SK-N-SH treated with all-trans-retinoic acid at 6 μM for 48 hours (cell line): ENCODE measurements at places on chromosomes 7 and 10.

DNA sequence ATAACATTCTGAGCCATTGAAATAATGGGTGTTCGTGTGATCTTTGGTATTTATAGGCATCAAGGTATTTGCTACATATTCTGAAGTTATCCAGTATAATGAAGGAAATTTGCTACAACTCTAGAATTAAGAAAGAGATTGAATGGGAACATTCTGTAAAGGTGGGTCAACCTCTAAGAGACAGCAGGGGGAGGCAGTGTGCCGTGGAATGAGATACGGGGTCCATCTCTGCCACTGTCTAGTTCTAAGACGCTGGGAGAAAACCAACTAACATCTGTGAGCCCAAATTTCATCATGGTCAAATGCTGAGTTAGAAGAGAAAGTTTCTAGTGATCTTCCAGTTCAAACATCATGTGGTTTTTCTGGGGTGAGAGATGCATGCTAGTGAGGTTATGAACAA, 368.9 kb downstream of the SORCS1 start:
- peak; percentile 48; the same call in 2 of the 3 replicates for ATAC-seq

- ATAC-seq: no peak
Measured at GRCh38 chr7:101258243-101258731, 13.4 kb upstream of the FIS1 start.

DNA sequence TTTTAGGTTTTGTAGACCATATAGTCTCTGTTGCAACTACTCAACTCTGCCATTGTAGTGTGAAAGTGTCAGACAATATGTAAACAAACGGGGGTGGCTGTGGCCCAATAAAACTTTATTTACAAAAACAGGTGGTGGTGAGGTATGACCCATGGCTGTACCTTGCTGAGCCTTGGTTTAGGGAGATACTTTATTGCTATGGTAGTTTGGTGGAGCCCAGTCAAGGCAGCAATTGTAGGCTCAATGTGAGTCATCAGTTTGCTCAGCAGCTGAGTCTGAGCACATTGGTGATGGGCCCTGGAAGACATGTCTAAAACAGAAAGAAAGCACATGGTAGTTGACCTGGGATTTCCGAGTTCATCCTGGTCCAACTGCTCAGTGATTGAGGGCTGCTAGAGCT, 242.5 kb downstream of the REEP3 start:
- no peak for ATAC-seq

DNA sequence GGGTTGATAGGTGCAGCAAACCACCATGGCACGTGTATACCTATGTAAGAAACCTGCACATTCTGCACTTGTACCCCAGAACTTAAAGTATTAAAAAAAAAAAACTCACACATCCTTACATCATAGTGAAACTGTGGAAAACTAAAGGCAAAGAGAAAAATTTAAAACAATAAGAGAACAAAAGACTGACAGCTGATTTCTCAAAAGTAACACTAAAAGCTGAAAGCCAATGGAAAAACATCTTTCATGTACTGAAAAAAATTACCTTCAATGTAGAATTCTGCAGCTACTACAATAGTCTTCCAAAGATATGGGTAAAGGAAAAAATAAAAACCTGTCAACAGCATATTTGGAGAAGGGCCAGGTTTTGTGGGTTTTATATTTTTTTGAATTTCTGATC, 729.1 kb upstream of the NRP1 start:
- no peak for ATAC-seq

DNA sequence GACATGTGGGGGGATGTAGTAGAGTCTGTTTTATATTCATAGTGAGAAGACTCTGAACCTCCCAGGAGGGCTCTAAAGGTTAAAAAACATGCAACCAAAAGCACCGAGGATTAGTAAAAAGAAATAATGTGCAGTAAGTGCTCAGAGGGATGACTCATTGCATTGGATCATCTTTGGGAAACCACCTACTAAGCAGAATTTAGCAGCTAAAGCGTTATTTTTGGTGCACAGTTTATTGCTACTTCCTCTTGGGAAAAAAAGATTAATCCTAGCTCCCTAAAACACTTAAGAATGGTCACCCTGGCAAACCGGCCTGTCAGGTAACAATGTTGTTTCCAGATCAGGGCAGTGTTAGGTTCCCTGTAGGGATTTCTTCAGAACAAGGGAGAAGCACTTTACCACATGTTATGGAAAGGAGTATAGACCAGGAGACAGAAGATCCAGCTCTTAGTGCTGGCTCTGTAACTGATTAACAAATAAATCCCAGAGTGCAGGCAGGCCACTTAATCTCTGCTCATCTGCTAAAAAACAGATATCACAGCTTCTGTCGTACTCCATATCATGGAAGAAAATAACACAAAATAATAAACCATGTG, 44.8 kb upstream of the FAM133B start:
- peak; percentile 34 for ATAC-seq

GRCh38 chr7:127689194-127689772, 37.3 kb downstream of the SND1 start:
- ATAC-seq: no peak

- ATAC-seq: no peak
Measured at GRCh38 chr7:79922894-79923293, 211.7 kb upstream of the GNAI1 start.

DNA sequence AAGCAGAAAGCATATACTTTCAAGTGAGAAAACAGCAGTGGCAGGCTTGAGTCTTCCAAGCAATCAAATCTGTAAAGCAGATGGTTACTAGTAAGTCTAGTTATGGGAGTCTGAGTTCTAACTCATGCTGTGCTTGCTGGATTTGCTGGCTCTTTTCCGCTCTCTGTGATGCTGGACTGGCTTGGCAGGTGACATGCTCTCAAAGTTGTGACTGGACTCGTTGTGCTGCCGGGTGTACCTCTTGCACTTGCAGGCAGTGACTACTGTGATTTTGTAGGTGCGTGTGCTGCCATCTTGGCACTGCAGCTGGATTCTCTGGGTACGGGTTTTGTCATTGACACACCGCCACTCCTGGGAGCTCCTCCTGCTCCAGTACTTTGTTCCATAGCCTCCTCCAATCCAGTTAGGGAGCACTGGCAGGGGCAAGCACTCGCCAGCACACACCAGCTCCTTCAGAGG, 3.1 kb downstream of the SOSTDC1 start:
- no peak for ATAC-seq

DNA sequence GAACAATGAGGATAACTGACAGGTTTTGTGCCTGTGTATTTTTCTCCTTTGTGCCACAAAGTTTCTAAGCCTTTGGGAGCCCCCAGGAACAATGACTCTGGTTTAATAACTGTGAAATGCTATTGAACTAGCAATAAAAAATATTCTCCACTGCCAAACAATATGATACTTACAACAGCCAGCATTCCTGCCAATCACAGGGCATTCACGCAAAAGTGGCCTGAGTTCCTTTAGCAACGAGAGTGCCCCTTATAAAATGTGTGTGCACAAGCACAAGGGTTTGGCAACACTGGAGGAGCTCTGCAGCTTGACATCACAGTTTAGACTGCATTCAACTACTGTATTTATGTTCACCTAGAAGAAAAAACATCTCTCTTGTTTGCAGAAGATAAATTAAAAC, 412.9 kb upstream of the NFE2L3 start:
- ATAC-seq: no peak

DNA sequence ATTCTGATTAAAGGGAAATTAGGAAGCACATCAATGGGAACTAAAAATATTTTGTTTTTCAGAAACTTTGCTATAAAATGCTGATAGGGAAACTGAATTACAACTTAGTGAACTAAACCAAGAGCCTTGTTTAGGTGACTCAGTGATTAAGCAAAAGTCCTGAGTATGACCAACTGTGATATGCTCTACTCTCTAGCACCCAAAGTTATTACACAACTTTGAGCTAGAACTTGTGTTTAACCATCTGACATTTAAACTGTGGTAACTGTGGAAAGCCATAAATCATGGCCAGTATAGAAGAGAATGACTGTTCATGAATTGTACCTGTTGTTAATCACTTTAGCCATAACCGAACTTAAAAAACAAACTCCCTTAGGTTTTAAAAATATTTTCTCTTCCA, 127.4 kb downstream of the ZNF365 start:
- no peak for ATAC-seq

DNA sequence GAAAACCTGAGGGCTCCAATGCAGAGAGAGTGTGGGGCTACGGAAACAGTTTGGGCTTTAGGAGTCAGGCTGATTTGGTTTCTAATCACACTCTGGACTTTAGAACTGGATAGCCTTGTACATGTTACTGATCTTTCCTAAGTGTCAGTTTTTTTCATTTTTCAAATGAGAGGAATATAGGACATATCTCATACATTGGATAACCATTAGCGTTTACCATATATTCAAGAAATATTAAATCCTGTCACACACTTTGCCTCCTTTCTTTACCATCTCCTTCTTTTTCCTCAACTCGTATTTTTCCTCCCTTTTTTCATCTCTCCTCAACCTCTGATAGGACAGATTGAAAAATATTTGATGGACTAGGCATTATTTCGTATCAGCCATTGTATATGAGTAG, 885.7 kb downstream of the LRMDA start:
- ATAC-seq: no peak

DNA sequence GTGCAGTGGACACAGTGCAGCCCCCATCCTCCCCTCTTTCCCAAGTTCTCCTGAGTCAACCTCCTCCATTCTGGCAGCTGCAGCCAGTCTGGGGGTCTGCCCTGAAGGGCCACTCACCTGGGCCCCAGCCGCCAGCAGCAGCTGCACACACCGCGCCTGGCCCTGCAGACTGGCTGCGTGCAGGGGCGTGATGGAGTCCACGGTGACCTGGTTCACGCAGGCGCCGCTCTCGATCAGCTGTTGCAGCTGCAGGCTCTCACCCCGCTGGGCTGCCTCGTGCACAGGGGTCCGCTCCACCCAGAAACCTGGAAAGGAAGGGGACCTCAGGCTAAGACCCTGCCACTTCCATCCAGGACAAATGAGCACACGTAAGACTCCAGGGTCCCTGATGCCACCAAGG, 13.6 kb downstream of the ASB13 start:
- no peak for ATAC-seq

DNA sequence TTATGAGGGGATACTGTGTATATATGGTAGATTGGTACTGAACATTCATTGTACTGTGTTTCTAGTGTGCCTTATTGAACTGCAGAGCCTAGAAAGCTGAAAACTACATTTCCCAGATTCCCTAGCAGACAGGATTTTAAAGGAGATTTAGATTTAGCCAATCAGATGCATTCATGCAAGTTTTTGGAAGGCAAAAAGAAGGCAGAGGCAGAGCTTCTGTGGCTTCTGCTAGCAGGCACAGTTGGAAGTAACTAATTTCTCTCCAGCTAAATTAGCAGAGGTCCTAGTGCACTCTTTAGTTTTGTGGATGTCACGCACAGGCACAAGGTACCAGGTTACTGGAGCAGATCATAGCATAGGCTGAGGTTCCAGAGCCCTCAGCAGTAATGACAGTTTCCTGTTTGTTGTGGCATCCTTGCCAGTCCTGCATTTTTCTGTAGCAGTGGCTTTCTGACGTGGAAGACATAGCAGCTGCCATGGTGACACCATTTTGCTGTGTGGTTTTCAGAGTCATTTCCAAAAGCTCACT, 83.7 kb upstream of the CCDC71L start:
- ATAC-seq: peak; percentile 49; the same call in 2 of the 3 replicates

GRCh38 chr10:104299031-104299904, 30.3 kb downstream of the GSTO2 start:
- no peak for ATAC-seq

GRCh38 chr7:36661135-36661840, 63.0 kb downstream of the AOAH start:
- no peak; the same call in 2 of the 3 replicates for ATAC-seq

GRCh38 chr10:46094931-46095750, 49.1 kb upstream of the MSMB start:
- 0 out of 3 replicates have a peak, but pooled peaks have one; percentile 9 for ATAC-seq

GRCh38 chr7:128833148-128833945, 3.1 kb downstream of the FLNC start:
- ATAC-seq: peak; percentile 45

- no peak for ATAC-seq
Measured at GRCh38 chr7:146359176-146359575, 242.6 kb downstream of the CNTNAP2 start.

GRCh38 chr7:154836021-154836448, 166.9 kb downstream of the PAXIP1 start:
- no peak for ATAC-seq

DNA sequence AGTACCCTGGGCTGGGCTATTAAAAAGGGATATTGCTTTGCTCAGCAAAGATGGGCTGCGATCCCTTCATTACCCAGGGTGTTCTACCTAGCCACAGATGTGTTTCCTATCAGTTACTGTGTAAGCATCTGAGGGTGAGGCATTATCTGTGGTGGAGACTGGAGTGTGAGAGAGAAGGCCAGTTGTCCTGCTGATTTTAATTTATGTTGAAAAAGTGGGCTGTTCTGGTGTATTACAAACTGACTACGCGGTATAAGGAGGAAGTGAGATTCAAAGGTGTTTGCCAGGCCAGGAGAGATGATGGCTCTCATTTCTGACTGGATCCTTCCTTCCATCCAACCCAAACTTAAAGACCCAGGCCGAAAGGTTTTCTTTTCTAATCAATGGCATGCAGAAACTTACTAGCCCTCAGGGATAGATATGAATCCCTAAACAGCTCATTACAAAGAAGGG, 7.6 kb downstream of the TCF7L2 start:
- ATAC-seq: peak; percentile 23

DNA sequence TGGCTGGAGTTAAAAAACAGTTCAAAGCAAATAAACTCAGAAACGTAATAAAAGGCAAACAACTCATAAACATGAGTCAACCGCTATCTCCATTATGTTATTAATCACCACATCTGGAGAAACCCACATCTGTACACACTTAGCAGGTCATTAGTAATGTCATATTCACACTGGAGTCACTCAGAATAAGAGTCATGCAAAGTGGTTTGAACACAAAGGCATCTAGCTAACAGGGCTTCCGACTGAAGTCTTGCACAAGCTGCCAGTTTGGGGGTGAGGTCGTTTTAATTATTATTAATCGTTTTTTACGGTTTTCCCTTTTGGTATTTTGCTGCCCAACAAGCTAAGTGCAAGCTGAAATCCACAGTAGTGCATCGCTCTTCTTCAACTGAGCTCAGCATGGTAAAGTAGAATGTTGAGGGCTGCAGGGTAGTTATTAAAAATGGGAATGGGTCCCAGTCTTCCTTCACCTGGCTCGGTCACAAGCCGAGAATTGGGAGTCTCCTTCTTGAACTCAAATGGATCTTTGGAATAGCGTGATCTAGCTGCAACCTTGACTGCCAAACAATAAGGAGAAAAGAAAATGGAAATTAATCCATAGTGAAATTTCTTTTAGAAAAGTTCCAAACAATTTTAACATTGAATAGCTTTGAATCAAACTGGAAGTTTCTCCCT, 663.5 kb downstream of the KCNMA1 start:
- ATAC-seq: no peak
